ENCODE measurements at places on chromosomes 2 and 18.
A peak's percentile ranks its signal among the peaks of the same experiment; 100 is the strongest.

- DNase-seq, result no peak
These were observed 176.8 kb upstream of the CELF4 start for GRCh38 chr18:37742436-37742835.

DNA sequence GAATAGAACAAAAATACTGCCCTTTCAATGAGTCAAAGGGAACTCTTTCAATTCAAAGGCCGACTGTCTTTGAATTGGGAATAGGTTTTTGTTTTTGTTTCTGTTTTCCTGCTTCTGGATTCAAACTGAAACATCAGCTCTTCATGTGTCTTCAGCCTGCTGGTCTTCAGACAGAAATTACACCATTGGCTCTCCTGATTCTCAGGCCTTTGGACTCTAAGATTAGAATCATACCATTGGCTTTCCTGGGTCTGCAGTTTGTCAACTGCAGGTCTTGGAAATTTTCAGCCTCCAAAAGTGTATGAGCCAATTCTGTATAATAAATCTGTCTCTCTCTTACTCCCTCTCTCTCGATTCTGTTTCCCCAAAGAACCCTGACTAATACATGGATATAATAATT is 31.1 kb downstream of the CTLA4 start:
- DNase-seq, result no peak

- no peak for DNase-seq
These were observed 8.4 kb upstream of the RNF125 start for GRCh38 chr18:32010124-32010721.

DNA sequence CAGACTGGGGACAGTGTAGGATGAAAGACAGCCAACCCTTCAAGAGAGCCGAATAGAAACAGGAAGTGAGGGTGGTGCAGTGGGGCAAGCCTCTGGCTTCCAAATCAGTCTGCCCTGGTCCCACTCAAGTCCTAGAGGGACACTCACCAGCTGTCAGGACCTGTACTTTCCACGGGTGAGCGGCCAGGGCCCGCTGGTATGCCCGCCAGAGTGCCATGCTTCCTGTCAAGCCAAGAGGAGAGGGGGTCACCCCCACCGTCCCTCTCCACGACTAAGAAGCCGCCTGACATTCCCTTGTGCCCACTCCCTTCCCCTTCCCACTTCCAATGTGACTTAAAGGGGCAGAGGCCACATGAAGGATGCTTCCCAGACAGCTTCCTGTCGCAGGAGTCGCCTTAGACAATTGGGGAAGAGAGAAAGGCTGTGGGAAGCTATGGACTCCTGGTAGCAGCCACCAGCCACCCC is 564 bp downstream of the MPV17 start:
- no peak for DNase-seq

GRCh38 chr2:234249873-234250272 is 199.4 kb downstream of the SPP2 start:
- no peak for DNase-seq

GRCh38 chr2:5915881-5916310 is 223.7 kb downstream of the SOX11 start:
- DNase-seq, result peak; percentile 16

DNA sequence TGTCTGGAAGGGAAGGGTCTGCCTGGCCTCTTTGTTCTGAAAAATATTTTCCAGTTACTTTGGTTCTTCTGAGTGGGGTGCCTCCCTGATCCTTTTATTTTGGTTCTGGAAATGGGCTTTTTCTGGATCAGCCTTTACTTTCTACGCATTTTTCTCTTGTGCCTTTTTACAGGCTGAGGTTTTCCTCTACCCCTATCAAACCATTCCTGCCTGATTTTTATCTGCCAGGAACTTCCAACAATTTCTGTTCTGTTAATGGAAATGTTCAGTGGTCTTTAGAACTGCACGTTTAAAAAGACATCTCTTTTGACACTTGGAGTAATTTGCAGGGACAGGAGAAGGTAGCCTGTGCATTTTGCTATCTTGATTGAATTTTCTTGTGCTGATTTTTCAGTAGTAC is 113.8 kb downstream of the ARHGAP28 start:
- no peak for DNase-seq

DNA sequence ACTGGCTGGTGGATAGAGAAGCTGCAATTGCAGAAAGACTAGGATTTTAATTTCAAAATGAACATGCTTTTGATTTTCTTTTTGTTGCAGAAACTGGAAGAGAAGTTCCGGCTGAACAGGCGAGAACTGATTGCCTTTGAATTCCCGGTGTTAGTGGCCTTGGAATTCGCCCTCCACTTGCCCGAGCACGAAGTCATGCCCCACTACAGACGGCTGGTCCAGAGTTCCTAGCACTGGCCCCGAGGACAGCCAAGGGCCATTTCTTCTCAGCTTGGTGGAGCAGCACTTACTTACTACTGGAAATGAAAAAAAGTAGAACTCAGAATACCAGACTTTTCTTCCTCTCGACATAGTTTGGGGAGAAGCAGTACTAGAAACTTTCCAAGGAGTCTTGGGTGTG is 121.9 kb downstream of the CABLES1 start:
- peak; percentile 6 for DNase-seq

DNA sequence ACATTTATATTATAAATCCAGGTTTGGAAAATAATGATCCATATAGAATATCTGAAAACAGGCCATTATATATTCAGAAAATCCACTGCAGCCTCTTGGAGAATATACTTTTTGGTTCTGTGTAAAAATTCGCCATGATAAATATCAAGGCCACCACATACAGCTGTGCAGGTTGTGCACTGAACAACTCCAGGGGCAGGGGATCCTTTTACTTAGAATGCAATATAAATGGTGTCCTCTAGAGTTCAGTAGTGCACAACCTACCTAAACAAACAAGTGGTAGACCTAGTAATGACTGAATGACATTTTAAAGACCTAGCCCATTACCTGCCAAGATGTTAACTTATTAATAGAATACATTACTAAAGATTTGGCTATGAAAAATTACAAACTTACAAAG is 22.4 kb downstream of the MOGAT1 start:
- peak; percentile 63 for DNase-seq

DNA sequence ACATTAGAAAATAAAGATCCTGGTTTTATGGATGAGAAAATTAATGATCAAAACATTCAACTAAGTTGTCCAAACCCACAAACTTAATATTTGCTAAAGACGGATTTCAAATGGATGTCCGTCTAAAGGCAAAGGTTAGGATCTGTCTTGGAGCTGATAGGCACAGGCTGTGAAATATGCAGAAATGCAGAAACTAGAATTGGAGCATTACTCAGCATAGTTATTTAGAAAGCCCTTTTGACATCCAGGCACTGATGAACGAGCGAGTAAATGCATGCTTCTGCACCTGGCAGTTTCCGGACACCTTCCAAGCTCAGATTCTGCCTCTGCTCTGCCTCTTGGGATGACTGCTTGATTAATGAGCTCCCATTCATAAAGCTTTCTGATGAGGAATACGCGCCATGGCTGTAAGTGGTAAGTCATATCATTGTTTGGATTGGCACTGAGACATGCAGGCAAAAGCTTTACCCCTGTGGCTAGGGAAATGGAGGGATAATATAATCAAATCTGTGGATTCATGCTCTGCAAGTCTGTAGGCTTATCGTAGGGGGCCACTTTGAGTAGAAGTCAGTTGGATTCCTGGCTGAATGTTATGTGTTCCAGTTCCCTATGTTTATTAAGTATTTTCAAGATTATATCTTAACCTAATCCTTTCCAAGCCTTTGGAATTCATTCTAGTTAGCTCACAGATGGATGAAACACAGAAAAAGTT is 2176.3 kb upstream of the CELF4 start:
- DNase-seq, result no peak

- no peak for DNase-seq
These were observed 11.0 kb downstream of the NEURL3 start for GRCh38 chr2:96494188-96494587.

Data from HepG2 (cell line).